Sciatic nerve (tissue), 2 donors: ENCODE measurements at places on chromosomes 12 and 14.

- DNase-seq = no peak
These were observed 12.8 kb upstream of the FRS2 start for GRCh38 chr12:69457433-69457832.

DNA sequence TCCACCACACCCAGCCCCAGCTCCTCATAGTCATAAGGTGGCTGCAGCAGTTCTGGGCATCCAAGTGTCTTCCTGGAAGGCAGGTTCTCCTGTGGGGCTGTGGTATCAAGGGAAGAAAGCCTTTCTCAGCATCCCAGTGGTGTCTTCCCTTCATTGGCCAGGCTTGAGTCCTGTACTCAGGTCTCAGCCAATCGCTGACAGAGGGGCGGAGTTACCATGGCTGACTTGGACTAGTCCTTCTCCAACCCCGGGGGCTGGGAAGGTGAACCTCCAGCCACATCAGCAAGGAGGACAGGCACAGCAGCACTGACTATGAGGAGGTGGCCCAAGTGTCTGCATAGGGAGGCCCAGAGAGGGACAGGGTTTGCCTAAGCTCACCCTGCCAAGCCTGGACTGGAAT, 64.0 kb upstream of the SLC24A4 start:
- no peak for DNase-seq

DNA sequence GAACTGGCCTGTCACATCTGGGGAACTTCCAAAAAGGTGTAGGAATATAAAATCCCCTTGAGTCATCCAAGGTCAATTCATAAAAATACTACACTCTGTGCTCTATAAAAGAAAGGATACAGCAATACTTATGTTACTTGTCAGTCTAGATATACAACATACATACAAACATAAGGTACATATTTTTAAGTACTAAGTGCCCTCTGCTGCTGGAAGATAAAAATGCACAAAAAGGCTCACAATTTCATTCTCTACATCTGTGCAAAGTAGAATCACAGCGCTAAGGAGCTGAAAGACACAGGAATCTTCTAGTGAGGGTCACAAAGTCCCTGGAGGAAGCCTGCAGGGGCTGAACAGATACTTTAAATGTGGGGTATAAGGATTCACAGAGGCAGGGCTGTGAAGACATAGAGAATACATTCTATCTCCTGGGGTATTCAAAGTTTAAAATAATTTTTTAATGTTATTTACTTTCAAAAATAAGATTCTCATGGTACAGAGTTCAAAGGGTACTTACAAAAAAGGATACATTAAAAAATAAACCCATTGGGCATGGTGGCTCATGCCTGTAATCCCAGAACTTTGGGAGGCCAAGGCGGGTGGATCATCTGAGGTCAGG, 10.2 kb upstream of the GOLGA5 start:
- no peak for DNase-seq

DNA sequence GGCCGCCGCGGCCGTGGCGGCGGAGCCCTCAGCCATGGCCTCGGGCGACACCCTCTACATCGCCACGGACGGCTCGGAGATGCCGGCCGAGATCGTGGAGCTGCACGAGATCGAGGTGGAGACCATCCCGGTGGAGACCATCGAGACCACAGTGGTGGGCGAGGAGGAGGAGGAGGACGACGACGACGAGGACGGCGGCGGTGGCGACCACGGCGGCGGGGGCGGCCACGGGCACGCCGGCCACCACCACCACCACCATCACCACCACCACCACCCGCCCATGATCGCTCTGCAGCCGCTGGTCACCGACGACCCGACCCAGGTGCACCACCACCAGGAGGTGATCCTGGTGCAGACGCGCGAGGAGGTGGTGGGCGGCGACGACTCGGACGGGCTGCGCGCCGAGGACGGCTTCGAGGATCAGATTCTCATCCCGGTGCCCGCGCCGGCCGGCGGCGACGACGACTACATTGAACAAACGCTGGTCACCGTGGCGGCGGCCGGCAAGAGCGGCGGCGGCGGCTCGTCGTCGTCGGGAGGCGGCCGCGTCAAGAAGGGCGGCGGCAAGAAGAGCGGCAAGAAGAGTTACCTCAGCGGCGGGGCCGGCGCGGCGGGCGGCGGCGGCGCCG, 381 bp downstream of the YY1 start:
- DNase-seq = peak; percentile 79

- DNase-seq = no peak
These were observed 178.7 kb upstream of the SOX5 start for GRCh38 chr12:24127919-24128721.

- peak; percentile 37 for DNase-seq
These were observed 4.5 kb downstream of the POMT2 start for GRCh38 chr14:77316195-77316505.
